CD4-positive, alpha-beta T cell treated with Interleukin-6 at 100 ng/mL for 8 hours (primary cell): ENCODE measurements at places on chromosomes 3 and 15.

GRCh38 chr15:64865998-64866520 lies 24.3 kb downstream of the PLEKHO2 start:
- DNase-seq, result no peak

GRCh38 chr3:196585044-196585757 lies 16.7 kb downstream of the FBXO45 start:
- no peak for DNase-seq

- DNase-seq, result no peak
Observed at GRCh38 chr15:25410649-25411048, 28.2 kb downstream of the UBE3A start.

DNA sequence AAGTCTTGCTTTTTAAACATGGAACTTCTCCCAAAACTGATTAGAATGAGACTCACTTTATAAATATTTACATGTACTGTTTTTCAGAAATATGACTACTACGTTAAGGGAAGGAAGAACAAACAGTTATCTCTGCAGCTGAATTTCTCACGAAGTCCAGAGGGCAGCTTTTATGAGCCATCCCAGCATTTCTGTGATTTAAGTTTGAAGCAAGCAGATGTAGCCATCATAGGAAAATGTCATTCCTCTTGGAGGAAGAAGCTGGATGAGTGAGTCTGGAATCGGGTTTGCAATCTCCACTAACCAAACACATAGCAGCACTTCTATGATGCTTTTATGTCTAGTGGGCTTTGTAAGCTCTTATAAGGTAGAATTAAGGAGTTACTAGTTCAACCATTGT lies 53.7 kb downstream of the SCN11A start:
- DNase-seq, result no peak

DNA sequence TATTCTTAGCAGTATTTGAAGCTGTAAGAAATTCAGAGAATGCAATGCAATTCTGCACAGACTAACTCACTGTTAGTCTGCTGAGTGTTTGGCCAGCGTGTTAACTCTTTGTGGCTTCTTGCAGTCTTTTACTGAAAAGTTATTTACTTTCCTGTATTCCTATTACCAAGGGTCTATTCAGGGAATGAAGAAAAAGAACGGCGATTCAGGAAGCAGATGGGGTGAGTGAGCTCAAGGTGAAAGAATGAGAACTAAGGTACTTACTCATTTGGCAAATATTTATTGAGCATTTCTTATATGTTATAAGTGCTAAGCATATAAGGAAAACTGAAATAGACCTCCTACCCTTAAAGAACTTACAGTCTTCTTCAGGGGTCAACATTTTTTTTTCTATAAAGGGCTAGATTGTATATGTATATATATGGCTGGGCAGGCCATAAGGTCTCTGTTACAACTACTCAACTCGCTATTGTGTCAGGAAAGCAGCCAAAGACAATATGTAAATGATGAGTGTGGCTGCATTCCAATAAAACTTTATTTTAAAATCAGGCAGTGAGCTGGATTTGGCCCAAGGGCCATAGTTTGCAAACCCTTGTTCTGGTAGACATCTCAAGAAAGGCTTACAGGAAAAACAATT lies 271.9 kb upstream of the GADL1 start:
- no peak for DNase-seq

- no peak for DNase-seq
Observed at GRCh38 chr3:58293516-58293915, 12.5 kb upstream of the RPP14 start.

DNA sequence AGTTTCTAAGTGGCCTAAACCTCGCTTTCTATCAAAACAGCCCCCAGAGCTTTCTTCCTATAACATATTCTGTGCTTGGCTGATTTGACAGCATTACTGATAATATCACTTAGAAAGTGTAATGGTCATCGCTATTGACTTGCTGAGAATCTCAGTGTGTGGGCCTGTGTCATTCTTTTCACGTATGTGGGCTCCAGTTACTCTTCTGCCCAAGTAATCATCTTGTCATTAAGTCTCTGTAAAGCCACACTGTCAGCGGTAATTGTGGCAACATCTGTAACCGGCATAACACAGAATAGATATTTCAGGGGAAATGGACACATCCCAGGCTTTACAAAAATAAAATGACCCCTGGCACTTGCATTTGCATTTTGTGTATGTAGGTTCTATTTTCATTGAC lies 313.6 kb upstream of the LMCD1 start:
- DNase-seq, result no peak

DNA sequence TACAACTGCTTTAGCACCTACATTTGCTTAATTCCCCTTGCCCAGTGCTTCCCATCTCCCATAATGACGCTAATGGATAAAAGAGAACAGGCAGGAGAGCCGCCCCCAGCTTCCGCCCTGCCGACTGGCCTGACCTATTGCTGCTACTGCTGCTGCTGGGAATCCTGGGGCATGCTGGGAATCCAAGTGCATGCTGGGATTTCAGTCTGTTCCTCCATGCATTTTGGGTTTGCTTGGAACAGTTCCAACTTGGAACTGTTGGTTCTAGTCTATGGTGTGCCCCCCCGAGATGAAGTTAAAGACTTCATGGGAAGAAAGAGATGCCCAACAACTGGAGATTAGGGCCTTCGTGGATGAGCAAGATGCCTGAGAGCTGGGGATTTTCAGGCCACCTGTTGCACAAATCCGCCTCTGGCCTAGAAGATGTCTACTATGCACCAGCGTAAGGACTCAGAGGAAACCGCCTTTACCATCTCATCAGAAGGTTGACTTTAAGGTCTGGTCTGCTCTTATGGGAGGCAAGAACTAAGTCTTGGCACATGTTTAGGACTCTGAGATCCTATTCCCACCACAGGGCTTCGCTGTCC lies 29.0 kb downstream of the HAPLN3 start:
- no peak for DNase-seq

DNA sequence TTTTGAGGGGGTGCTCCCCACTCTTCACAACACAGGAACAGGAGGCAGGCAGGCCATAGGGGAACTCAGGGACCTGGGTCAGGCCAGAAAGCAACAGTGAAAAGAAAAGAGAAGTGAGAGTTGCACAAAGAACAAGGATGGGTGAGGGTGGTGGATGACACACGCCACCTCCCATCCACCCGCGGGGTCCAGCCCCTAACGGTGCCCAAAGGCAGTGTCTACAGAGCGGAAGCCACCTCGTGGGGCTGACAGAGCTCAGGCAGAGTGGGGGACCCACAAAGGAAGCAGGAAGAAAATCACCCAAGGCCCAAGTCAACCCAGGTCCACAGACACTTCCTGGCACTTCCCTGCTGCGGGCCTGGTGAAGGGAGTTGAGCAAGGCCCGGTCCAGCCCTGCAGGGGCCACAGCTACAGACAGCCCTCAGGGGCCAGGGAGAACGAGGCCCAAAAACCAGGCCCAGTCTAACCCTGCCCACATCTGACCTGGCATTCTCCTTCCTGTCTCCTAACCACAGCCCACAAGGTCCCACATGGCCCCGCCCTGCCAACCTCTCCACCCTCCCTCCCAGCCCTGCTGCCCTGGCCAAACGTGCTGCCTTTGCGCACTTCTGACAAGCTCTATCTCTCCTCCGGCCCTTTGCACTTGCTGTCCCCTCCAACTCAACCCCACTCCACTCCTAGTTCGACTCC lies 5.9 kb downstream of the NUP210 start:
- peak; percentile 70 for DNase-seq

DNA sequence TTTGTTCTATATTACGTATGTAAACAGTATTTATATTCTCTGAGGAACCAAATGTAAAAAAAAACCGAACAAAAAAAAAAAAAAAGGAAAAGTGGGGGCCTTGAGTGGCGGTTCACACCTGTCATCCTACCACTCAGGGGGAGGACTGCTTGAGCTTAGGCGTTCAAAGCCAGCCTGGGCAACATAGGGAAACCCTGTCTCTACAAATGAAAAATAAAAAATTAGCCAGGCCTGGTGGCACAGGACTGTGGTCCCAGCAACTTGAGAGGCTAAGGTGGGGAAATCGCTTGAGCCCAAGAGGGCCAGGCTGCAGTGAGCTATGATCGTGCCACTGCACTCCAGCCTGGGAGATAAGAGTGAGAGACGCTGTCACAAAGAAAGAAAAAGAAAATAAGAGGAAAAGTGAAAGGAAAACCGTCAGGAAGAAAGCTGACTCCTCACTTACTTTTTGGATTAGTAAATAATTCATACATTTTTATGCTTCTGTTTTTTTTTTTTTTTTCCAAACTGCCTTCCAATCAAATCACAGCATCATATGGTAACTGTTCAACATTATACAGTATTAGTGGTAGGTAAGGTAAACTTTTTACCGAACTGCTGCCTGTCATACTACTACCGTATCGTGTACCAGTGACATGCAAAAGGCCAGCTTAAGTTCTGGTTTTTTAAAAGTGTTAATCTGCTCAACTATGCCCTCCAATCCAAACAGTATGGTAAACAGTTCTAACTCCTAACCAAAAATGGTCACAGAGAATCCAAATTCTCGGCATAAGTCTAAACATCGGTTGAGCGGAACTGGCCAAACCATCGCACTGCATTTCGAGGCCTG lies 1.2 kb downstream of the PHC3 start:
- DNase-seq, result no peak

DNA sequence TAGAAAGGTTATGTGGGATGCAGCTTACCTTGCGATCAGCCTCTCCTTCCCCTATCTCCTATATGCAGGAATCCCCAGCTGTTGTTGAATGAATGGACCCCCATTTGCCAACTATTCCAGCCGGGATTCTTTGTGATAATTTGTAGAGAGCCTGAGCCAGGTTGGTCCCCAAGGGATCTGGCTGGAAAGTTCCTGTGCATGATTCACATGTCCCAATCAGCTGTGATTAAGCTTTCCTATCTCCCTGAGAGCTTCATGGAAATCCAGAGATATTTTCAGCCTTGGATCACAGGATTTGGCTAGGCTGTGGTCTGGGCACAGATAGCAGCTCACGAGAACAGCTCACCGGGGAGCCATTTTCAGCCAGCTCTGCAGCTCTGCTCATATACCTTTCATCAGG lies 76.7 kb downstream of the ARNT2 start:
- no peak for DNase-seq

DNA sequence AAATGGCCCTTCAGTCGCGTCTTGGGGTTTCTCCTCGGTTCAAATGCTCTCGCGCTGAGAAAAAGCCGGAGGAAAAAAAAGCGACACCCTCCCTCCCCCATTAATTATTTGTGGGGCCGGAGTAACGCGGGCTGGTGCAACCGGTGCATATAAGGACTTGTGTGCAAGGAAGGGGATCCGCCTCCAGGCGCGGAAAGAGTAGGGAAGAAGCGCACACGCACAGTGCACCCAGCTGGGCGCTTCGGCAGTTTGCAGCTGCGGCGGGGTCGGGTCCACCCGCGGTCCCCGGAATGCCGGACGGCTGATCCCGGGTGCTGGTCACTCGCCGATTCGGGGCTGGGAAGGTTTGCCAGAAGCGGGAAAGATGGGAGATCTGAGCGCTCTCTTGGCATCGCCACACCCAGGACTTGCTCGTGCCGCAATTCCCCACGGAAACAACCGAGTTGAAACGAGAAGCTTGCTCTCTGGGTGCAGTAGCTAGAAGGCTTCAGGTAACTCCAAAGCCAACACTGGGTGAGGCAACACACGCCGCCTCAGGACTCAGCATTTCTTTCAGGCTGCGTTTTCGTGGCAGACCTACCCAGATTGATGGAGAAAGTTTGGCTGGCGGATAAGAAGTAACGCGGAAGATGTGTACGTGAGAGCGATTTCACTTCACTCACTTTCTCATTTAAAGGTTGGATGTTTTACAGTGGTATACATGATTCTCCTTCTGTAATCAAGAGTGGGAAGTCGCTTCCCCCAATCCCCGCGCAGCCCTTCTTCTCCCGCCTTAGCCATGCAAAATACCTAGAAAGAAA lies 720 bp upstream of the TNIK start:
- peak; percentile 40 for DNase-seq

DNA sequence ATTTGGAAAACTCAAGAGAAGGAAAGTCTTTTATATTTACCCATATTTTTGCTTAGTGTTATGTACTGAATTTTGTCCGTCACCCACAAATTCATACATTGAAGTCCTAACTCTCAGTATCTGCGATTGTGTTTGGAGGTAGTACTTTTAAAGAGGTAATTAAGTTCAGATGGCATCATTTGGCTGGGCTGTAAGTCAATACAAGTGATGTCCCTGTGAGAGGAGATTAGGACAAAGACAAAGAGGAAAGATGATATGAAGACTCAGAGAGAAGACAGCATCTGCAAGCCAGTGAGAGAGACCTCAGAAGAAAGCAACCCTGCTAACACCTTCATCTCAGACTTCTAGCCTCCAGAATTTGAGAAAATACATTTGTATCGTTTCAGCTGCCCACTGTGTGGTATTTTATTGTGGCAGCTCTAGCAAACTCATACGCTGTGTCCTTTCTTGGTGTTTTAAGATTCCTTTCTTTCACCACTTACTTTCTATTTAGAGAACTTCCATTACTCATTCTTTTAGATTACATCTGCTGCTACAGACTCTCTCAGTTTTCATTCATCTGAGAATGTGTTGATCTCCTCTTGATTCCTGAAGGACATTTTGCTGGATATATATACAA lies 17.0 kb downstream of the LRCH3 start:
- DNase-seq, result no peak

DNA sequence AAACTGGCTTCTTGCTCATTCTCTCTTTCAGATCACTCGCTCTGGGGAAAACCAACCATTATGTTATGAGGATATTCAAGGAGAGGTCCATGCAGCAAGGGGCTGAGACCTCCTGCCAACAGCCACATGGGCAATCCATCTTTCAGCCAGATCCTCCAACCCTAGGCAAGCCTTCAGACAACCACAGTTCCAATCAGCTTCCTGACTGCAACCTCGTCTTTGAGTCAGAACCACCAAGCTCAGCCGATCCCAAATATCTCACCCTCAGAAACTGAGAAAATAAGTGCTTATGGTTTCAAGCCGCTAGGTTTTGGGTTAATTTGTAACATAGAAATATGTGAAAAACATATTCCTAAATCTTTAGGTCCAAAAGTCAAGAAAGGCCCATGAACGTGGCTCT lies 10.3 kb downstream of the LDHAL6B start:
- DNase-seq, result no peak

DNA sequence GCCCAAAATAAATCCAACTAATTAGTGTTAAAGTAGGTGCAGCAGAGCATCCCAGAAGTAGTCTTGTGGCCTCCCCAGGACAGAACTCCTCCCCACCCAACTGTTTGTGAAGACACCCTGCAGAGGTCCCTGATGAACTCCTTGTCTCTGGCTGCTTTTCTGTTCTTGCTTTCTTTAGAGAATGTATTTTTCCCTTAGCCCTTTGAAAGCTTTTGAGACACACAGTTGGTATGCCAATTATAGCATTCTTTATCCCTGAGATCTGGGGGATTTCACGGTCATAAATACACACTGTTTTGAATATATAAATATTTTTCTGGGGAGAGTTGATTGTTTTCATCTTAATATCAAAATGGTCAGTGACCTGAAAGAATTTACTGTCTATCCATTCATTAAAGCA lies 9.8 kb downstream of the TFG start:
- DNase-seq, result no peak

DNA sequence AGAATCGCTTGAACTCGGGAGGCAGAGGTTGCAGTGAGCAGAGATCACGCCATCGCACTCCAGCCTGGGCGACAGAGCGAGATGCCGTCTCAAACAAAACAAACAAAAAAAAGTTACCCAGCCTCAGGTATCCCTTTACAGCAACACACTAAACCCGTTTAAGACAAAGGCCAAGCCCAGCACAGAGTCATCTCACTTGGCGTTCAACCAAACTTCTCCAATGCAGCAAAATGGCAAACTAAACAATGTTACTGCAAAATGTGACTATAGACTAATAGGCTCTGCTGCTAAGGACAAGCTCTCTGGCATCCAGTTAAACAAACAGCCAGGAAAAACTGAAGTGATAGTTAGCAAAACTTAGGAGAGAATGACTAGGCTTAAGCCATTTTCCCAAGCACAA lies 6.4 kb upstream of the FAM219B start:
- no peak for DNase-seq
